ENCODE measurements at places on chromosomes 7 and 10.

GRCh38 chr7:113431406-113431805 is 313.1 kb upstream of the SMIM30 start:
- no peak for DNase-seq

- DNase-seq = no peak
These were observed 44.4 kb upstream of the USP6NL start for GRCh38 chr10:11655836-11656235.

DNA sequence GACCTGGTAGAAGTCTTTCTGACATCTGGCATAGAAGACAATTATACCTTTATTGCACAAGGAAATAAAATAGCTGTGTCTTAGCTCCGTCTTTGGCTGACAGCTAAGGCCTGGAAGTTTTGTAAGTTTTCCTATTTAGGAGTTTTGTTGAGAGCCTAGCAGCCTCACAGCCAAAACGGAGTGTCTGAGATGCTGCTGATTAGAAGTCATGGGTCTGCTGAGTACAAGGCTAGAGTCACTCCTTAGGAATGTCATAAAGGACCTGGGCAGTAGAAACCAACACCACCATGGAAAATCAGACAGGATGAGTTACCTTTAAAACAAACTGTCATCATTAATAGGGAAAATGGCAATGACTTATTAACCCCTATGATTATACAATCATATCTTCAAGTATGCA is 442.5 kb downstream of the KCNMA1 start:
- no peak for DNase-seq

- no peak for DNase-seq
These were observed 780.8 kb upstream of the C7orf33 start for GRCh38 chr7:147809786-147810185.

DNA sequence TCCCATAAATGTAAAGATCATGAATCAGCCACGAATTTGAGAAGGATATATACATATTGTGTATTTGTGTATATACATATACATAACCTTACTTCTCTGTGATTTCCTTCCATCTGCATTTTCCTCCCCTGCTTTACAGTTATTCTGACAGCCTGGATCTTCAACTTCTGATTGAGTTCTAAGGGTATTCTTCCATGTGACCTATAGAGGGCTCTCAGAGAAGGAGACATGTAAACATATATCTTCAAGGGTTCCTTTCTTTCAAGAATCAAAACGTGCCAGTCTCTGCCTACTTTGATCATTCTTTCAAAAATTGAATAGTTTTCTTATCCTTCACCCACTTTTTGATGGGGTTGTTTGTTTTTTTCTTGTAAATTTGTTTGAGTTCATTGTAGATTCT is 453.7 kb upstream of the POT1 start:
- DNase-seq = no peak

GRCh38 chr7:107744345-107744750 is 406 bp downstream of the CBLL1 start:
- no peak for DNase-seq

DNA sequence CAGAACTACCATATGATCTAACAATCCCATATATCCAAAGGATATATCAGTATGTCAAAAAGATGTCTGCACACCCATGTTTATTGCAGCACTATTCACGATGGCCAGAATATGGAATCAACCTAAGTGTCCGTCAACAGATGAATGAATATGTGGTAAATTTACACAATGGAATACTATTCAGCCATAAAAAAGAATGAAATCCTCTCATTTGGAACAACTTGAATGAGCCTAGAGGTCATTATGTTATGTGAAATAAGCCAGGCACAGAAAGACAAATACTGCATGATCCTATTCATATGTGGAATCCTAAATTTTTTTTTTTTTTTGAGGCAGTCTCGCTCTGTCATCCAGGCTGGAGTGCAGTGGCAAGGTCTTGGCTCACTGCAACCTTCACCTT is 6.3 kb upstream of the CFAP70 start:
- DNase-seq = no peak

DNA sequence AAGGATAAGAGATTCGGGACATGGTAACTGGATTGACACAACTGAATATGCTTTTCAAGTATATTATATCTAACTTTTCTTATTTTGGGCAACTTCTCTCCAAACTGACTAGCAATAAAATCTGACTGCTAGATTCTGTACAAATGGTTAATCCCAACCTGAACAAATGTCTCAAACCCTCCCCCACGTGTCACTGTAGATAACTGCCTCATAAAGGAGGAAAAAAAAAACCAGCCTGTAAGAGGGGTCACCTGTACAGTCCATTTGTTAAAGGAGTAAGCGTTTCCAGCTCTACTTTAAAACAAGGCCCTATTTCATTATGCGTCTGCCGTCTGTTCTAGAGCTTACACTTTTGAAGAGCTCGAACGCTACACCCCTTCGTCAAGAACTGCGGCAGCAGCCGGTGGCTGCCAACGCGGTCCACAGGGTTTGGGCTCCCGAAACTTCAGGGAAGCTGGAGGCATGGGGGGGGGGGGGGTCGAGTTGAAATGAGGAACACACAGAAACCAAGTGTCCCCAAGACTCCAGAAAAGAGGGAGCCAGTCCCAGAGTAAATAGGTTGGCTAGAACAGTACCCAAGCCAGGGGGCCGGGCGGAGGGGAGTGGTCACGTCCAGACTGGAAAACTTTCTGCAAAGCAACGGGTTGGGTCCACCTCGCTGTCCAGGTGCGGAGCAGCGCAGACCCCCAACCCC is 492 bp downstream of the COG5 start:
- DNase-seq = peak; percentile 56

DNA sequence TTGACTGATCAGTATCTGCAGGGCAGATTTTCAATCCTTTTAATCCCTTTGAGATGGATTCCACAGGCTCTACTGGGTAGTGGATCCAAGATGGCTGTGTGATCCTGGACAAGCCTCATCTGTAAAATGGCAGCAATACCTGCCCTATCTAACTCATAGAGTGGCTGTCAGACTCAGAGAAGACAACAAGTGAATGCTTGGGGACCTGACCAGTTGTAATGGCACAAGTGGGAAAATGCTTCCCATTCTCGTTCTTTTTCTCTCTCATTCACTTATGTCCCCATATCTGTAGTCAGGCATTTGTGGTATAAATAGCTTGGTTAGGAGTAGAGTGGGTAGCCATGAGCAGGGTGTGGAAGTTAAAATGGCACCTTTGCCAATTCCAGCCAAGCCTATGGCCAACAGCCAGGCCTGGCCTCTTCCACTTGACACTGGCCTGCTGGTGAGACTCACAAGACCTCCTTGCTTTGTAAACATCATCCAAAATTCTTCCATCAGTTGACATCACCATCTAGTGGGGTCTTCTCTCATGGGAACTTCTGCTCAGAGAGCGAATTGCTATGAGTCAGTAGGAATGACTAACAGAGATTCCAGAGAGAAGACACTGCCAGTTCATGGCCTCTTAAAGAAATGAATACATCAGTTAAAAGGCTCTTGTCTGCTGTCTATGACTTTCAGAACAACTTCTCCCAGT is 150.1 kb downstream of the PLPP4 start:
- no peak for DNase-seq

GRCh38 chr10:129381741-129382140 is 85.3 kb upstream of the MGMT start:
- no peak for DNase-seq

DNA sequence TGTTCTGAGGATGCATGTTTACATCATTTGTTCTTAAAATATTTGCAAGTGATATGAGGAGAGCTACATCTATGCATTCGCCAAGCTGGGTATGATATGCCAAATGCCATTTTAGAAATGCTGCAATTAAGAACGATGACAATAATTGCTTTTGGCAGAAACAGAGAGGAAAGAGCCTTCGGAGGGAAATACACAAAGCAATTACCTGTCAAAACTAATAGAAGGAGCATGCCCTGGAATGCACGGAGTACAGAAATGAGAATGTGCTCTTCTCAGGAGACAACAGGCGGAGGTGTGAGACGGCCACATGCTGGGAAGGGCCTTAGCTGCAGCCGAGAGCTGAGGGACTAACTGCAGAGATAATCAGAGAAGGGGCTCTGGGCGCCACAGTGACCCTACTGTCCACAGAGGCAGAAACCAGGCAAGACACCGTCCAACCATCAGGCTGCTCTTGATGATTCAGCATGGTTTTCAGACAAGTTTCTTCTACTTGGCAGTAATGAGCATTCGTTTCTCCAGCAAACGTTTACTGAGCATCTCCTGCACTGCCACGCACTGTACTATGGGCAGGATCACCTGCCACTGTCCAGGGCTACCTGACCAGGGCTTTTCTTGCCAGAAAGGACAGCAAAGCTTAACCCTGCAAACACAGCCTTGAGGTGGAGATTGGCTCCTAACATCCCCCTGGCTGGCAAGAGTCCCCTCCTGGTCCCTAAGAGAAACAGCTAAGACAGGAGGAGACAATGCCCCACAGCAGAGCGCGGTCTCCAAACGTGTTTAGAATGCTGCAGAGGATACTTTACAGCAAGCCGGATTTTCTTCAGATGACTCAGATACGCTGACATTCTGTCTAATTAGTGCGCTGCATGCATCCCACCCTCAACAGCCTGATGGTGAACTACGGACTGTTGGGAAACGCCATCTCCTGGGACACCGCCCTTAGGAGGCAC is 18.1 kb downstream of the VIPR2 start:
- DNase-seq = no peak

- DNase-seq = no peak
These were observed 13.0 kb upstream of the STK31 start for GRCh38 chr7:23696916-23697441.

- DNase-seq = no peak
These were observed 83.0 kb downstream of the TAF3 start for GRCh38 chr10:7901256-7901655.

DNA sequence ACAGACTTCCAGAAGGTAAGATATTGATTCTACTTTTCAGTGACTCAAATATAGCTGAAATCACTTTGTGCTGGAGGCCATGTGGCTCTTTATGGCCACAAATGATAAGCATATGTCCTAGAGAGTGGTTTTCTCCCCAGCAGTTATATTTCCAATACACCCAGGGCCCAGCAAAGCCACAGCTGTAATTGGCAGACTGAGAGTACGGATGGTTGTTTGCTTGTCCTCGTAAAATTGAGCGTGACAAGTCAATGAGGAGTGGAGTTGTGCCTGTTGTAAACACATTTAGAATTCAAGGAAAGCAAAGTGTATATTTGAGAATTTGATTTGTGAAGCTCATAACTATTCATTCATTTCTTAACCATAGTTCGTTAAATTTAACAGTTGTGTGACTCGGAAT is 201.8 kb downstream of the LHFPL3 start:
- no peak for DNase-seq

- no peak for DNase-seq
These were observed 873.9 kb upstream of the MBL2 start for GRCh38 chr10:53646525-53646924.

- no peak for DNase-seq
These were observed 91.2 kb upstream of the AHR start for GRCh38 chr7:17207220-17207619.

DNA sequence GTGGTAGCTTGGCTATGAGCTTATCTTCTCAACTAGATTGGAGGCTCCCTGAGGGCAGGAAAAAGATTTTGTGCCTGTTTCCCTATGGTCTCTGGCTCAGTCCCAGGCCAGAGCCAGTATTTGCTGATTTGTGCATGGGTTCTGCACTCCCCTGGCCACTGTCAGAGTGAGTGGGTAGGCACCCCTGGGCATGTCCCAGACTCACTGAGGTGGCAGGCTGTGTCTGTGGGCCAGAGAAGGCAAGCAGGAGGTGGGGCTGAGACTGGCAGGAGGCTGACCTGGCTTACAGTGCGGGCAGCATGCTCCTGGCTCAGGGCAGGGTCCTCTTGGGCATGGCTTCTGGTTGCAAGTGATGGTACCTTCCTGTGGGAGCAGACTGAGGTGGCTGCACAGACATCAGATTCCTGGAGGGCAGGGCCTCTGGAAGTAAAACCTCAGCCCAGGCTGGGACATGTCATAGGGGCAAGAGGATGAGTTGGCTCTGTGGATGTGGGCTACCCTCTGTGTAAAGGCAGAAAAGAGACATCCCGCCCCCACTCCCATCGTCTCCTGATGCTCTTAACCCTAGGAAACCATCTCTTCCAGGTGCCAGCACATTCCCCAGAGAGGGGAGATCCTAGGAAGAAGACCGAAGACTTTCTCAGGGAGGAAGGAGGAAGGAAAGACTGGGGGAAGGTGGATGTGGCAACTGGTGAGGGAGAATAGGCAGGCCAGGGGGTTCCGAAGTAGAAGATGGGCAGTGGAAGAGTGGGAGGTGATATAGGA is 4.3 kb downstream of the KCP start:
- no peak for DNase-seq

DNA sequence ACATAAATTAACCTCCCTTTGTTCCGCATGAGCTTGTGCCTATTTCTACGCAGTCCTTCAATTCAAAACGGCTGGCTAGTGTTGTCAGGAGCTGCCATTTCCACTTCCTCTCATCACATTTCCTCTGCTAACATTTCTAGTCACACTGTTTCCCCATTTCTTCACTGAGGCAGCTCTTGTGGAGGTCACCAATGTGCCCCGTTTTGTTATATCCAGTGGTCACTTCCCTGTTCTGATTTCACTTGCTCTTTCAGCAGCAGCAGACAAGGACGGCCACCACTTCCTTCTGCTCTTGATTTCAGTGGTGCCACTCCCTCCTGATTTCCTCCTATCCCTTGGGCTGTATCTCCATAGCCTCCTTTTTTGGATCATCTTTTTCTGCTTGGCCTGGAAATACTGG is 64.8 kb upstream of the SEC61G start:
- DNase-seq = no peak

DNA sequence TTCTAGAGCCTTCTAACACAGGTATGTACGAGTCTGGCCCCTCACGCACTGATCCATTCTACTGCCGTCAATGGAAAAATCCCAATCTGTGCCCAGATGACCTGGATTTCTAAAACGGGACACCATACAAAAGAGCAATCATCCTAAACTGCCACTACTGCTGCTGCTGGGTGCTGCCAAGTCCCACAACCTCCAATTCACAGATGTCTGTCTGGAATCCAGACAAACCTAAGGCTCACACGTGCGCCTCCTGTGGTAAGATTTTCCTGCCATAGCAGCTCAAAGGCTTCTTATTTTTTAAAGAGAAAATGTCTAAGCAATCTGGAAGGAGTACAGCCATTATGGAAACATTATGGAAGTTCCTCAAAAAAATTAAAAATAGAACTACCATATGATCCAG is 40.9 kb downstream of the JCAD start:
- no peak for DNase-seq

- DNase-seq = peak; percentile 11
These were observed 772 bp downstream of the HDAC9 start for GRCh38 chr7:18496341-18496700.

DNA sequence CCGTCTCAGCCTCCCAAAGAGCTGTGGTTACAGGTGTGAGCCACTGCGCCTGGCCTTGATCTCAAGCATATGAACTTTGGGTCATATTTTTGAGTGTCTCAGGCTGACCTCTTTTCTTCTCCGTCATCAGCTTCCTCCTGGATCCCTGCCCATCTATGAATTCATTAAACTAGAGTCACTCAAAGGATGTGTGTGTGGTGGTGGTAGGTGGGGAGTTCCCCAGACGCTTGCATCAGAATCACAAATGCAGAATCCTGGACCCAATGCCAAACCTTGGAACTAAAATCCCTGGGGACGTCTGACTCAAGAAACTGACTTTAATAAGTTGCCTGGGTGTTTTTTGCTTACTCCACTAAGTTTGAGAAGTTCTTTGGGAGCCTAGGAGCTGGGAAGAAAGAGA is 6.7 kb upstream of the CREB5 start:
- DNase-seq = no peak

- no peak for DNase-seq
These were observed 173.3 kb downstream of the SLIT1 start for GRCh38 chr10:97012470-97012869.
